ENCODE measurements at places on chromosomes 3 and 15.

- DNase-seq, result no peak
Measured at GRCh38 chr3:99817047-99817436, 620 bp upstream of the CMSS1 start.

DNA sequence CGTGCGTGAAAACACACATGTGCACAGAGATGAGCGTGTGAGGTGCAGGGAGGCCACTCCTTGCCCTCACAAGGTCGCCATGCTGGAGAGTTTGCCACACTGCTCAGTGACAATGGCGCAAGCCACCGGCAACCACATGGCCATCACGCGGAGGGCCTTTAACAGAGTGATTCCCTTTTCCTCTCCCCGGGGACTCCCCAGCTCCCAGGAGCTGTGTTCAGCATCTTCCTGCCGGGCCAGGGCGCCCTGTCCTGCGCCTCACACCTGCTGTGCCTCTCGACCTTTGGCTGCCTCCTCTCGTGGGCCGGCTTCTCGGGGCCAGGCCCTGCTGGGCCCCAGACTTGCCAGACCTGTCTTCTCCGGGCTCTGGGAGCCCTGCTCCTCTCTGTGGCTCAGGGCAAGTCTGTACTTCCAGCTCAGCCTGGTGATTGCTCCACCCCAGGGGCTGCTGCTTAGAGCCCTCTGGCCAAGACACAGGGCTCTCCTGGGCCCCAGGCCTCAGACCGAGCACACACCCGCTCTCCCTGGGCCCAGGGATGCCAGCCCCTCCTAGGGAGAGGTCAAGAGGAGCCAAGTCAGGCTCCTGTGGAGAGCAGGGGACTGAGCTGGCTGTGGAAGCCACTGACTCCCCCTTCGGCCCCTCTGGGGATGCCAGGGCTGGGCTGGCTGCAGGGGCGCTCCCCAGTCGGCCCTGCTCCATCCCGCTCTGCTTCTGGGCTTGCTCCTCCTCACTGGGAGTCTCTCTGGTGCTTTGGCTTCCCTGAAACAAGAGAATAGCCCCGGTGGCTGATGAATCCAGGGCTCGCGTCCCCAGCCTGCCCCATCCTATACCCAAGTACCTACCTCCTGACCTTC is 5.6 kb downstream of the CCDC9B start:
- DNase-seq, result no peak

DNA sequence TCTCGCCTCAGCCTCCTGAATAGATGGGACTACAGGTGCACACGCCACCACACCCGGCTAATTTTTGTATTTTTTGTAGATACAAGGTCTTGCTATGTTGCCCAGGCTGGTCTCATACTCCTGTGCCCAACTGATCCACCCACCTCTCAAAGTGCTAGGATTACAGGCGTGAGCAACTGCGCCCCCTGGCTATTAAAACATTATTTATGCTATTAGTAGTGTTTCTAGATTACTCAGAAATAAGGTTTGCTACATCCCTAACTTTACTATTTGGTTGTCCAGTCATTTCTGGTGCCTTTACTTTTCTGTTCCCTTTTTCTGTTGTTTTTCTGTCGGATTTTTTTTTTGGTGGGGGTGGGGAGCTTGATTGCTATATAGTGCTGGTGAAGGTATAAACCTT is 393.6 kb upstream of the TPM1 start:
- DNase-seq, result no peak

DNA sequence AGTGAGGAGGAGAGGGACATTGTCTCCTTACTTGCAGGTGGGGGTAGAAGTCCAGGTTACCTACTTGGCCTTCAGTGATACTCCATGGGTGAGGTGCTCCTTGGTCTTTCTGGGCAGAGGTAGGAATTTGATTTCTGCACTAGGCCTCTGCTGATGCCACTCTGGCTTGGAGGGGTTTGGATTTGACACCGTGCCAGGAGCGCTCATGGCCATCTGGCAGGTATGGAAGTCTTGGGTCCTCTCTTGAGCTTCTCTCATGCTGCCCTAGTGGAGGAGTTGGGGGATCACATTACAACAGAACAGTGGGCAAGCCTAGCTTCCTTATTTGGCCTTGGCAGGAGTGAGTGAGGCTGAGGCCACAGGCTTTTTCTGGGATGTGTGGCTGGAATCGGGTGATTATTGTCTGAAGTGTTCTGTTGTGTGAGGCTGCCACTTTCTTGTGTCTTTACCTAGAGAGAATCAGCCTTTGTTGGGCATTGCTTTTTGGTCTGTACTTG is 525.0 kb downstream of the GABRG3 start:
- no peak for DNase-seq

All from stimulated activated CD4-positive, alpha-beta T cell treated with anti-CD3 and anti-CD28 coated beads, Interleukin-12 subunit alpha, Interleukin-12 subunit beta, amount 100 ng/mL, for 24 hours (primary cell).